ENCODE measurements at places on chromosomes 7 and 10.

DNA sequence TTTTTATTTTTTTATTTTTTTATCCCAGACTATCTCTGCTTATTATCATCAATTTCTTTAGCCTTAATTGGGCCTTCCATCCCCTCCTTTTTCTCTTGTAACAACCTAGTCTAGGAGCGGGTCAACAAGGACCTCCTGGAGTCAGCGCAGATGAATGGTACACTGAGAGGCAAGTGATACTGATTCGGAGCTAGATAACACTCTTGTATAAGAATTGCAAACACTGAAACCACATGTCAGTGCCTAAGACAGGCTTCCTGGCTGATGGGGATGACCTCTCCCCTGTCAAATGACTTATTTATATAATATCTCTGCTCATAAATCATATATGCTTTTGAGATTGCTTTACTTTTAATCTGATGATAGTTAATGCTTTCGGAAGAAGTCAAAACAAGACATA, 22.7 kb downstream of the BPGM start:
- DNase-seq, result no peak

DNA sequence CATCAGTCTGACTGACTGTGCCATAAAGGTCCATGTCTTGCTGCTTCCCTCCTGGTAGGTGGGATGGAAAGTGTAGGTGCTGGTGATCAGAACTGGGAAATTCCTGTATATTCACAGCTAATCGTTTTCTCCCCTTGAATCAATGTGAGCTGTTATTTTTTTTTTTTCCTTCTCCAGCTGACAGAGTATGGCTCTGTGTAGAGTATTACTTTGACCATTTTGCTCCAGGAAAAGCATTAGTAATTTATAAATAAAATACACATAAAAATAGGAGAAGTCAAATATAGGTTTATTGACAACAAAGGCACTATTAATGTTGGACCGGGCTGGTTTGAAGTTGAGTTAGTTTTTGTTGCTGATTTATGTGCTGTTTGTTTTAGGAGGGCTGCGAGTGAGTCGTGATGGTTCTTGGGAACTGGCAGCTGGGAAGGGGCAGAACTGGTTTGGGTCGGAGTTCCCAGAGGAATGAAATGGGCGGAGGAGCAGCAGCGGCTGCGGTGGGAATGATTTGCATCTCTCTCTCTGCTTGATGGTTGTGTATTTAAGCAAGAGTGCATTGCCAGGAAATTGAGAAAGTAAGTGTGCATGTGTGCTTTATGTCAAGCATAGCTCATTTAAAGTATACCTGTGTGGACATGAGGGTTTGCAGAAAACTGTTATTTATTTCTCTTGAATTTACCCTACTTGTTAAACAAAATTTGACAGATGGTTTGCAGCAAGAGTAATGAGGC, 80.9 kb downstream of the LRMDA start:
- no peak for DNase-seq

- DNase-seq, result no peak
Measured at GRCh38 chr10:44506386-44506785, 121.5 kb upstream of the CXCL12 start.

DNA sequence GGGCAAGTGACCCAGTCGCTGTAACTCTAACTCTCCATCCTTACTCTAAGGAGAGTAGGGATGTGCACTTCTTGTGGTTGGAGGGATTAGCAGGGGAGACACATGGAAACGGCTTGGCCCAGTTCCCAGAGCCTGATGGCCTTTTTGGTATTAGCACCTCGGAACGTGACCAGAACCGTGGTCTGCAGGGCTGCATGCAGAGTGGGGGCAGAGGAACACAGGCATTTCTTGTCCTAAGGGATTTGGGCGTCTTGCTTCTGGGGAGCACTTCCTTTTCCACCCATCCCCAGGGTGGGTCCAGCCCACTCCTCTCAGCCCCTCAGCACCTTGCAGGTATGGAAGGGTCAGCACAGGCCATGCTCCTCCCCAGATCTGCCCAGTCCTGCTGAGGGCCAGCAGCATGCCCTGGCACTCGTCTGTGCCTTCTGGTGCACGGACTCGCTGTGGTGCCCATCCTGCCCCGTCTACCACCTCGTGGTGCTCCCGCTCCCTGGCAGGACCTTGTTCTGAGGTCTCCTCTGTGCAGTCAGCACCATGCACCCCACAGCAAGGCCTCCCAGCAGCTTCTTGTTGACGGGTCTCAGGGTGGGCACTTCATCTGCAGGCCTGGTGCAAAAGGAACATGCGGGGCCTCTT, 109.6 kb downstream of the ACTR3B start:
- no peak for DNase-seq

DNA sequence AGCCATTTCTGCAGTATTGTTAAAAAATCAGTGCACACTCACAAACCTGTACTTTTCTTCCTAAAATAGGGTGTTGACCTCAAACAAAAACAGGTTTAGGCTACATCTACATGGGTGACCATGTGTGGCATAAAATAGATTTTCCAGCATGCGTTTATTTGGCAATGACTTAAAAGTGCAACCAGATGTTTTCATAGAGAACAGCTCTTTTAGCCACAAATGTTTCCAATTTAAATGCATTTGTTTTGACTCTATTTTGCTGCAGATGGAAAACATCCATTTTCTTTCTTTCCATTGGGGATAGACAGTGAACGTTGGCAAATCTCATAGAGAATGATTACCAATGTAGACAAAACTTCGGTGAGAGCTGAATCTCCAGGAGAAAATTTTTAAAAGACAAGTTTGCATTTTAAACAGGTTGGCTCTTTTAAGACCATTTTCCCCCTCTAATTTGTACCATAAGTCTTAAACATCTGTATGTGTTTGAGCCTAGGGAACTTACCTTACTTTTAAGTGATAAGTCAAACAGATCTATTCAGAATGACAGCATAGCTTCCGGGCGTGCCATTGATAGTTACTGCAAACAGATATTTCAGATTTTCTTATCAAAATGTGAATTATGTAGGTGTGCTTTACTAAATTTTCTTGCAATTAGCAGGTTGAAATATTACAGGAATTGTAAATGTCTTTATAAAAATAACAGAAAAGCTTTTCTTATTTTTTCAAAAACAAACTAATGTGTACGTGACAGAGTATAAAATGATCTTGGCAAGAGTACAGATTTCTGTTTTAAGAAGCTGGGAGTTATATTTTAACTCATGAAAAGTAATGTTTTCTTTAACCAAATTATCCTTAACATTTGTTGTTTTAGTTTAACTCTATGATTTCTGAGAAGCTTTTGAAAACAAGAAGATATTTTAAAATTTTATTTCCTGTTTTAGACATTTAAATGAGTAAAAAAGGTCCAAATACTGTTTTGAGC, 144.9 kb downstream of the HGF start:
- DNase-seq, result no peak

DNA sequence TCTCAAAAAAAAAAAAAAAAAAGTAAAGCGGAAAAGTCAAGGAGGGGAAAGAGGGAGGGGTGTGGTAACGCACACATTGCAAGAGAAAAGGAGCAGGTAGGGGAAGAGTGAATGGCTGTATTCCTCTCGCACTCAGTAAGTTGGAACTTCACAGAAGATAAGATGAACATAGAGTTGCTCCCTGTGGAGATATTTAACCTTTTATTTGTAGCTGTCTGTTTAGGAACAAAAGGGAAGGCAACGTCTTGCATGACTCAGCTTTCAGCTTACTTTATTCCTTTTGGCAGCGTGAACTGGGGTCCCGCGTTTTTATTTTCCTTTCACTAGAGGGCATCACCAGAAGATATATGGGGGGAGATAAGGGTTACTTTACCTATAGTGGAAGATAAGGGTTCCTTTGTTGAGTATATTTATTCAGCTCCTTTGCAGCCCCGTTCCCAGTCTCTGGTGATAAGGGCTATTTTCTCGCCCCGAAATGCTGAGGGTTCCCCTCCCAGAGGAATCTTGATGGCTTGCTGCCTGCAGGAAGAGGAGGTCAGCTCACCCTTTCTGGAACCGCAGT, 78.5 kb downstream of the APBB1IP start:
- no peak for DNase-seq

- no peak for DNase-seq
Measured at GRCh38 chr7:28904578-28905048, 53.5 kb downstream of the TRIL start.

- no peak for DNase-seq
Measured at GRCh38 chr10:80452640-80453039, 1.5 kb upstream of the TSPAN14 start.

DNA sequence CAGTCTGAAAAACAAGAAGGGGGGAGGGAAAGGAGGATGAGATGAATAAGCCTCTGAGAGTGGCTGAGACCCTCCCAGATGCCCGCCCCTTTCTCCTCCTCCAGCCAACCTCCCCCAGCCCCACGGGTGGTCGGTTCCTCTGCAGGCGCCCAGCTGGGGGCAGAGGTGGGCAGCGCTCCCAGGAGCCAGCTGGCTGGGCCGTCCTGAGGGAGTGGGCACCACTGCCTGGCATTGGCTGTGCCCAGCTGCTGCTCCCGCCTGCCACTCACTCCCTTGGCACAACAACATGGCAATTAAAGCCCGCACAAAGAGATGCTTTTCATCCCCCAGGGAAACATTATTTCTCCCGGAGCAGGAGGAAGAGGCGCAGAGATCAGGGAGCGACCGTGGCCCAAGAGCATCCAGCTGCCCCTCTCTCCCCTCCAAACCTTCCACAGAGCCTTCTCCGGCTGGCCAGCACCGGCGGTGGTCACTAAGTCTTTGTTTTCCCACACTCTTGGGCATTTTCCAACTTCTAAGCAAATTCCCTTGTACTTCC, 107.2 kb downstream of the SPDYE5 start:
- no peak for DNase-seq

DNA sequence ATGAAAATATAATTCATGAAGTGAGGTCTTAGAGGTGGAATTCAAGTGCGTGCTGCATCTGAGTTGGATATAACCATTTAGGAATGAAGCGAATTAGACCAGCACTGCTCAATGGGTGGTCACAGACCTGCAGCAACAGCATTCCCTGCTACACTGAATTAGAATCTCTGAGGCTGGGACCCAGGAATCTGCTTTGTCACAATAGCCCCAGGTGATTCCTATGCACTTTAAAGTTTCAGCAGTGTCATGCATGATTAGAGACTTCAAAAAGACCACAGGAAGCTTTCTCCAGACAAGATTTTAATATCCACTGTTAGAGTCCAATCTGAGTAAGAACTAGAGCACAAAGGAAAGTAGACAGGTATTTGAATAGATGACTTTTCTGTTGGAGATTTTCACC, 352.8 kb upstream of the VSTM2A start:
- no peak for DNase-seq

DNA sequence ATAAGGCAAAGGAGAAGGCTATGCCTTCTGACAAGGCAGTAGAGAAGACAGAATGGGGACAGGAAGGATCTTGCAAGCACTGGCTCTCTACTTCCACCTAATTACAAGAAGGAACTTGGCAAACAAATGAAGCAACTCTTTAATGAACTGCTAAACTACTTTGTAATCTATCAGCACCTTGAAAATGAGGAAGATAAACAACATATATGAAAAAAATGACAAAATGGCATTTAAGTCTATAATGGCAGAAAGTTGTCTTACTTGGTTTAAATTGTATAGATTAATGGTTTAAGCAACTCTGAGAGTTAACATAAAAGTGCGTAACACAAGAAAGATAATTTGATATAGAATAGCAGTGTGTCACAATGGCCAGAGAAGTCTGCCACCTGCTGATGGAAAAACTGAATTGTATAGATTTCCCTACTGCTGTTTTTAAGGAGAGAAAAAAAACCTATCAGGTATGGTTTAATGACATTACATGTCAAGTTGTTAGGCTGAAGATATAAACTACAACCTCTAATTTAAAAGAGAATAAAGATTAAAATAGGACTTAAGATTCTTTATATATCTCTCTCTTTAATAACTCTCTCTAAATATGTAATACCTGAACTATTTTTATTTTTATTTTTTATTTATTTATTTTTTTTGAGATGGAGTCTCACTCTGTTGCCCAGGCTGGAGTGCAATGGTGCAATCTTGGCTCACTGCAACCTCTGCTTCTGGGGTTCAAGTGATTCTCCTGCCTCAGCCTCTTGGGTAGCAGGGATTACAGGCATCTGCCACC, 11.8 kb downstream of the NT5C3A start:
- DNase-seq, result no peak

- DNase-seq, result no peak
Measured at GRCh38 chr10:126135941-126136595, 239.7 kb downstream of the FANK1 start.

All from GOT3 (cell line).